ENCODE measurements at places on chromosomes 7 and 10.

DNA sequence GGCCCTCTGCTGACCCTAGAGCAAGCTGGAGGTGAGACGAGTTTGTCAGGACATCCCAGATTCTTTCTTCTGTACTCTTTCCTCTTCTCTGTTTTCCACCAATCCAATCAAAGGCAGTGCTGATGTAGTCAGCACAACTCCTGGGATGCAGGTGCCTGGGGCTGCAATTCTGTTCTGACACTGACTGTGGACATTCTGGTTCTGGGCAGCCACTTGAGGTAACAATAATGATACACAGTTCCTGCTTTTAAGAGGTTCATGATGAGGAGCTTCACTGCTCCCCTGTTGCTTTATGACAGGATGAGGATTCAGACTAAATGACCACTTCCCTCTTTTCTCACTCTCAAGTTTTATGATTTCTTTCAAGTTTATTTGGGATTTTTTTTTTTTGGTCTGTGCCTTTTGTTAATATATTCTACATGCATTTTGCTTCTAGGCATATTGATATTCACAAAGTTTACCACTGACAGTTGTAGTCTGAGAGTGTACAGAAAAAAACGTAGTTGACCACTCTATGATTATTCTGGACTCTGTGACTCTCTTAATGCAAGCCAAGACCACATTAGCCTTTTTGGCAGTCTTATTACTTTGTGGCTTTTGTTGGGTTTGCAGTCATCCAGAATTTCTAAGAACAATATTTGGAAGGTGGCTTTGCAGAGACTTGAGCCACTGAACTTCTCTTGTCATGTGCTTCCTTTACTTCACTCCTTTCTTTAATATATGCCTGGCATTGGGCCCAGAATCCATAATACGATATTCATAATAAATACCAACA is 247.6 kb downstream of the AUTS2 start:
- DNase-seq = no peak

DNA sequence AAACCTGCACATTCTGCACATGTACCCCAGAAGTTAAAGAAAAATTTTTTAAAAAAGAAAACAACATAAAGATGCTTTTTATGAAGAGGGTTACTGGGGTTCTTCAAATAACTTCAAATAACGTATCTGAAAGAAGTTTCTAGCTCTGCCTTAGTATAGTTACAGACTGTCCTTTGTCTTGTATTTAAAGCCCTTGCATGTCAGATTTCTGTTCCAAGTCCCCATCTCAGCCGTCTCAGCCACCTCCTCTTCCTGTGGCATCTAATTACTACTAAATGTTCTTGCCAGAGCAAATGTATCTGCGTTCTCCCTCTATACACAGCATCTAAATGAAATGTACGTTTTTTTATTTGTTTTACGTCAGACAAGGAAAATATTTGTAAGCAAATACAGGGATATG is 89.4 kb upstream of the AKR1E2 start:
- DNase-seq = no peak

- no peak for DNase-seq
These were observed 10.2 kb upstream of the PPP1R3C start for GRCh38 chr10:91642831-91643692.

DNA sequence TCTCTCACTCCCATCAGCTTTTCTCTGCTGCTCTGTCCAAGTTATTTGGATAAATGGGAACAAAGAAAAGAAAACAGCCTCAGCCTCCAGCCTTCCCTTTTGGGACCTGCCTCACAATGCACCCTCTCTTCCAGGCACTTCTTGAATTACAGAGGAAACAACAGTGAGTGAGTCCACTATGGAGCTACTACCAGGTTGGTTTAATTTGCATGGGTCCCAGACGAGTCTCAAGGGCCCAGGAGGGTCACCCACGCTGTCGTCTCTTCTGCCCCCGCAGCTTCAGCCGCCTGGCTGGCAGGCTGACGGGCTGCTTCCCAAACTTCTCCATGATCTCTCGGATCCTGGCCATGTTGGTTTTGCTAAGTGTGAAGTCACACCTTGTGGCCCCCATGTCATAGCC is 80.4 kb downstream of the GPR26 start:
- no peak for DNase-seq

- no peak for DNase-seq
These were observed 826 bp downstream of the GIMAP7 start for GRCh38 chr7:150515248-150516147.

All from COR-L47 (cell line).